SJSA1 (cell line): ENCODE measurements at places on chromosomes 16 and 17. TPM values are rescaled to one million over a fixed set of nuclear protein-coding genes. Genes with fewer than 3 reads are reported as not detected.

Gene DBNDD1
- 1.3 TPM in 1 of 2 replicates, not detected in the other for total RNA-seq

Gene TPSG1
- total RNA-seq: not detected in 2 replicates

Gene CCL3
- total RNA-seq: not detected in 2 replicates

Gene CSH1
- not detected in 2 replicates for total RNA-seq

Gene TP53TG3B
- total RNA-seq: not detected in 2 replicates

Gene PLCG2
- 0.03 and 0.08 TPM in 2 replicates for total RNA-seq

Gene MILR1
- not detected in 2 replicates for total RNA-seq

Gene TAT
- not detected in 2 replicates for total RNA-seq

Gene MFAP4
- 0.39 TPM in 1 of 2 replicates, not detected in the other for total RNA-seq

Gene PRSS27
- total RNA-seq: 0.37 TPM in 1 of 2 replicates, not detected in the other

Gene PHOSPHO1
- 0.39 TPM in 1 of 2 replicates, not detected in the other for total RNA-seq

Gene C17orf67
- total RNA-seq: 1.6 TPM in 1 of 2 replicates, not detected in the other

Gene NGFR
- 0.11 and 2.3 TPM in 2 replicates for total RNA-seq

Gene UQCRC2
- 147 and 167 TPM in 2 replicates for total RNA-seq

Gene RHBDF1
- total RNA-seq: 21.4 and 23.4 TPM in 2 replicates

Gene SPEM2
- total RNA-seq: not detected in 2 replicates

Gene CCL7
- total RNA-seq: not detected in 2 replicates

Gene NACA2
- not detected in 2 replicates for total RNA-seq

Gene FAHD1
- 38.8 and 90.3 TPM in 2 replicates for total RNA-seq

Gene TRPV3
- not detected in 2 replicates for total RNA-seq

Gene CRYBA1
- total RNA-seq: not detected in 2 replicates
